CD4-positive, alpha-beta T cell (primary cell): ENCODE measurements at places on chromosomes 2 and 18.

DNA sequence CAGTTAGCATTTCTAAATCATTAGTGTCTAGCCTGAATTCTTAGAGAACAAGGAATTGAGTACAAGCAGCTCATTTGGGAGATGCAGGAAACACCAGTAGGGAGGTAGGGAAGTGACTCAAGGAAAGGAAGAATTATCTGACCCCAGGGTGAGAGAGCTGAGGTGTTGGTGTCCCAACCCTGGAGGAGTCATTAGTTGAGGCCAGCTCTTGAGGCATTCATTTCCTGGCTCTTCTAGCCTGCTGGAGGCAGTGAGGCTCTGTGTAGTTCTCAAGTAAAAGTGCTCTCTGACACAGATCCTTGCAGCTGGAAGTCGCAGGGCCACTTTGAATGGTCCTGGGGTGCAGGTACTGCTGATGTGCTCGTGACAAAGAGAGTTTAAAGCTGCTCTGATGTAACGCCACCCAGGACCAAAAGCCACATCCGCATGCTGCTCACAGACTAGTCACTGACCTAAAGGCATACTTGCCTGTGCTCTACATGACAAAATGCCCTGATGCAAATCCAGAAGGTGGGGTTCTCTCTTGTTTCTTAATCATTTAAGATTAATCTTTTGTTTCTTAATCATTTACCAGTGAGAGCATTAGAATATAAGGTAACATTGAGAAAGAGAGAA is 299.5 kb upstream of the LYPD1 start:
- DNase-seq = no peak

- no peak for DNase-seq
Measured at GRCh38 chr2:100174026-100174431, 31.6 kb upstream of the AFF3 start.

DNA sequence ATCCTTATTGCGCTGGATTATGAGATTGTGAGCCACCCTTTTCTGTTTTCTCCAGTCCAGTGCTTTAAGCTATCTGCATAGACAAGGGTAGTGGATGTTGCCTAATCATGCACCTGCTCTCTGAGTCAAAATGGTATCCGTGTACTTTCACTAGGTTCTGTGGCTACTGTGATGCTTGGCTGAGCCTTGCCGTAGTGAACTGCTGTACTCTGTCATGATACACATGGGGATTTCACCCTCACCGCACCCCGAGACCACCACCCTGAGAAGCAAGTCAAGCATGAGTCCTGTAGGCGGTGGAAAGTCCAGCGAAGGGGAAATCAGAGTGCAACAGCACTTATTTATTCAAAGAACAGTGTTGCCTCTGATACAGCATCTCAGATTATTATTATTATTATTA is 55.0 kb downstream of the ARHGAP25 start:
- peak; percentile 28 for DNase-seq

- no peak for DNase-seq
Measured at GRCh38 chr2:44687686-44688455, 253.6 kb upstream of the SIX3 start.

GRCh38 chr2:232318169-232318855 is 60.2 kb upstream of the ALPP start:
- no peak for DNase-seq

DNA sequence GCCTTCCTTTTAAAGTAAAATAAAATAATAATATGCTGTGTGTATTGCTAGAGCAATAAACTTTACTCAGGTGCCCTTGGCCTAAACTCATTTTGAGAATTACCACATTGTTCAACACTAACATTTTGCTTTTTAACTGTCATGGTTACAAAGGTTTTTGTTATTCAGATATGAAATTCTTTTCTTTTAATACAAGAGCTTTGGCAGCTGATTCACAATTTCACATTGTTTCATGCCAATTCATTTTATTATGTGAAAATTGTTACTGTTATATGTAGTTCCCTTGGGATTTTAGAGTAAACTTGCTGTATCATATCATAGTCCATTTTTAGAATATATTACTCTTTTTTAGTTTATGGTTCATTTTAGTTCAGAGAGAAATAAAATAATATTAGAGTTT is 65.8 kb upstream of the ZNF804A start:
- no peak for DNase-seq

- DNase-seq = no peak
Measured at GRCh38 chr2:234823877-234824376, 127.9 kb upstream of the SH3BP4 start.

- DNase-seq = no peak
Measured at GRCh38 chr2:112809112-112809511, 24.8 kb upstream of the IL1A start.

GRCh38 chr2:66572391-66572790 is 137.5 kb downstream of the MEIS1 start:
- no peak for DNase-seq

GRCh38 chr2:237556773-237557632 is 9.4 kb upstream of the PRLH start:
- DNase-seq = peak; percentile 34

GRCh38 chr2:129767346-129768035 is 212.0 kb upstream of the RAB6C start:
- DNase-seq = no peak

DNA sequence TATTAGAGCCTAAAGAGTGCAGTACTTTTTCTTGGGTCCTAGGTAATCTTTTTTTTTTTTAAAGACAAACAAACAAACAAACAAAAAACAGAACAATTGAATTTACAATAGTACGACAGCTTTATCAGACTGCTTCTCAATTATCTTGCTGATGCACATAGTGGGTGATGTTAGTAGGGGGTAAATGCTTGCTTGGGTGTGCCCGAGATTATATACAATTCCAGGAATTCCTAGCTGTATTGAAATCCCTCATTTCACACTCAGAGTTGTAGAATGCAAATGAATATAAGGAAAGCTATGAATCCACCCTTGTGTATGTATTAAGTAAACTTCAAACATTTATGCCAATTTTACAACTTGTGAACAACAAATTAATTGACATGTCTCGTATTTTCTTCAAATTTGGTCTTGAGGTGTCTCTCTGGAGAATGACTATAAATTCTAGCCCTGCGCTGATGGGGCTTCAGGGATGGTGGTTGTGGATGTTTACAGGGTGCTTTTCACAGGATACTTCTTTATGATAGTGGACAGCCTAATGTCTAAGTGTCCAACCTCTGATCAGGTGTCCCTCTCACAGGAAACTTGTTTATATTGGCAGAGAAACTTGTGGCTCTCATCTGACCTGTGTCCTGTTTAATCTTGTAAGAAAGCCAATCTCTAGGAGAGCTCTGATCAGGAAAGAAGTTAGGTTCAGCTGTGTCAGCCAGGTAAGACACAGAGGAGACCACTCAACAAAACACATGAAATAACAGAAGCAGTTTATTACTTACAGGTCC is 61.9 kb upstream of the SLC39A10 start:
- DNase-seq = no peak

DNA sequence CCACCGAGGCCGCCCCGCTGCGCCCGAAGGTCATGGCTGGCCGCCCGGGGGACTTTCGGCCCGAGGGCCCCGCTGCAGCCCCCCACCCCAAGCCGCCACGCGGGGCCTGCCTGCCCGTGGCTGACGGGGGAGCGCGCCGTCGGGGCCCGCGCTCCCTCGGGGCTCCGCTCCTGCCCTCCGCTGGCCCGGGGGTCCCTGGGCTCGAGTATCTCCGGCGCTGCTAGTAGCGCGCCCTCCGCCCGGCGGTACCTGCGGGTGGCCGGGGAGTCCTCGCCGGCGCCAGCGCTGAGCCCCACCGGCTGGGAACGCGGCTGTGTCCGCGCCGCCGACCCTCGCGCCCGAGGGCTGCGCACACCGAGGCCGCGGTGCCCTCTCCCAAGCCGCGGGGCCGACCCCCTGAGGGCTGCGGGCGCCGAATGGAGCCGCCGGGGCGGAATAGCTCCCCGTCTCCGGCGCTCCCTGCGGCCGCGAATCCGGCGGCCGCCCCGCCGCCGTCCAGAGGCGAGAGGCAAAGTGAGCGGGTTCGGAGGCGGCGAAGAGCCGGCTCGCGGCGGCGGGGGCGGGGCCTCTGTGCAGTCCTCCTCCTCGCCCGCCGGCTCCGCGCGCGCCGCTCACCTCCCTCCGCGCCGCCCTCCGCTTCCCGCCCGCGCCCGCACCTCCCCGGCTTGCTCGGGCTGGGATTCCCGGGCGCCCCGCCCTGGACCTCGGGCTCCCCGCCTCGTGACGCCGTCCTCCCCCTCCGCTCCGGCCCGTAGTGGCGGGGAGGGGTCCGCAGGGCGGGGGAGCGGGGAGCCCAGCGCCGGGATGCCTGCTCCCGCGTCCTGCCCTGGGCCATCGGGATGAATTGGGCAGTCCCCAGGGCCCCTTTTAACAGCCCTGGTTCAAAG is at the start of gene KCNG3:
Gene KCNG3 (minus strand): TSS at position 515 of the 887 bp plus-strand sequence. CDS start 481 bp downstream, at position 34.
- DNase-seq = peak; percentile 56
